Smooth muscle cell of the pulmonary artery (primary cell): ENCODE measurements at places on chromosomes 12 and 14. TPM values are rescaled to one million over a fixed set of nuclear protein-coding genes. Genes with fewer than 3 reads are reported as not detected.

Gene CCDC38
- not detected in 2 replicates for total RNA-seq

Gene TCP11L2
- 28.8 and 41.2 TPM in 2 replicates for total RNA-seq

Gene NANOG
- not detected in 2 replicates for total RNA-seq

Gene ZBTB39
- 4.5 and 5.9 TPM in 2 replicates for total RNA-seq

Gene CLEC4D
- not detected in 2 replicates for total RNA-seq

Gene KCNC2
- not detected in 2 replicates for total RNA-seq

Gene CBLN3
- 3.5 and 4.2 TPM in 2 replicates for total RNA-seq

Gene ST8SIA1
- 2.2 and 2.6 TPM in 2 replicates for total RNA-seq

Gene DEGS2
- total RNA-seq = 0.07 and 0.26 TPM in 2 replicates

Gene TAS2R30
- 5.4 and 7.5 TPM in 2 replicates for total RNA-seq

Gene MYH6
- total RNA-seq = not detected in 2 replicates

Gene MGAT4C
- 0.07 and 0.13 TPM in 2 replicates for total RNA-seq

Gene SIX6
- not detected in 2 replicates for total RNA-seq

Gene GNB3
- total RNA-seq = 2.0 and 3.2 TPM in 2 replicates

Gene ANKRD33
- total RNA-seq = 0.03 TPM in 1 of 2 replicates, not detected in the other

Gene NRXN3
- 1.4 and 2.9 TPM in 2 replicates for total RNA-seq

Gene OLR1
- 0.33 TPM in 1 of 2 replicates, not detected in the other for total RNA-seq

Gene NPFF
- total RNA-seq = not detected in 2 replicates

Gene KRT72
- not detected in 2 replicates for total RNA-seq

Gene VDR
- total RNA-seq = 13.0 and 13.6 TPM in 2 replicates

Gene TAS2R9
- total RNA-seq = not detected in 2 replicates

Gene RERGL
- total RNA-seq = 0.65 TPM in 1 of 2 replicates, not detected in the other

Gene ASIC1
- 3.5 and 3.6 TPM in 2 replicates for total RNA-seq

Gene KRT79
- total RNA-seq = not detected in 2 replicates

Gene TAMALIN
- 2.7 and 5.0 TPM in 2 replicates for total RNA-seq

Gene TDRD9
- 1.3 and 8.5 TPM in 2 replicates for total RNA-seq

Gene TNFAIP2
- total RNA-seq = 46.8 and 69.0 TPM in 2 replicates
